ENCODE measurements at places on chromosomes 4 and X. TPM values are rescaled to one million over a fixed set of nuclear protein-coding genes. Genes with fewer than 3 reads are reported as not detected.

Gene MAPK10
- 3.1 TPM for total RNA-seq

Gene TMEM164
- 30.3 TPM for total RNA-seq

Gene XK
- total RNA-seq = 5.1 TPM

Gene LIN54
- total RNA-seq = 6.2 TPM

Gene MGAT4D
- not detected for total RNA-seq

Gene CSAG1
- not detected for total RNA-seq

Gene EDNRA
- total RNA-seq = 64.8 TPM

Gene FAM236C
- not detected for total RNA-seq

Gene CTBP1
- total RNA-seq = 104 TPM

Gene GLUD2
- total RNA-seq = 0.59 TPM

Gene ABCB7
- total RNA-seq = 31.1 TPM

Gene ADH7
- total RNA-seq = not detected

Gene PUDP
- total RNA-seq = 17.2 TPM

Gene YY2
- total RNA-seq = 0.98 TPM

Gene ART3
- 139 TPM for total RNA-seq

Gene TMPRSS11A
- not detected for total RNA-seq

Gene KLHL34
- total RNA-seq = 2.2 TPM

Gene IBSP
- not detected for total RNA-seq

Gene CT45A10
- not detected for total RNA-seq

Gene SPINK2
- total RNA-seq = 14.7 TPM

Gene HAND2
- total RNA-seq = 108 TPM

Gene UGT2B15
- total RNA-seq = not detected

Gene PRDM8
- total RNA-seq = 1.4 TPM

Gene DDX3X
- total RNA-seq = 152 TPM

Gene HS6ST2
- 0.26 TPM for total RNA-seq

Gene TEX13B
- total RNA-seq = not detected

Gene SH2D1A
- 1.7 TPM for total RNA-seq

Gene RAB40AL
- not detected for total RNA-seq

Gene ZC4H2
- 12.1 TPM for total RNA-seq

Gene SSX4B
- total RNA-seq = not detected

Gene EVC2
- total RNA-seq = 2.6 TPM

Gene PNMA6F
- not detected for total RNA-seq

Gene YIPF7
- total RNA-seq = 1.4 TPM

Gene DGAT2L6
- total RNA-seq = not detected

Gene UGT2B11
- total RNA-seq = not detected

Gene GAGE2A
- total RNA-seq = not detected

All from right atrium auricular region (tissue), 2 donors.